Amygdala (tissue), 56 donors: ENCODE measurements at places on chromosomes 16 and 17.

DNA sequence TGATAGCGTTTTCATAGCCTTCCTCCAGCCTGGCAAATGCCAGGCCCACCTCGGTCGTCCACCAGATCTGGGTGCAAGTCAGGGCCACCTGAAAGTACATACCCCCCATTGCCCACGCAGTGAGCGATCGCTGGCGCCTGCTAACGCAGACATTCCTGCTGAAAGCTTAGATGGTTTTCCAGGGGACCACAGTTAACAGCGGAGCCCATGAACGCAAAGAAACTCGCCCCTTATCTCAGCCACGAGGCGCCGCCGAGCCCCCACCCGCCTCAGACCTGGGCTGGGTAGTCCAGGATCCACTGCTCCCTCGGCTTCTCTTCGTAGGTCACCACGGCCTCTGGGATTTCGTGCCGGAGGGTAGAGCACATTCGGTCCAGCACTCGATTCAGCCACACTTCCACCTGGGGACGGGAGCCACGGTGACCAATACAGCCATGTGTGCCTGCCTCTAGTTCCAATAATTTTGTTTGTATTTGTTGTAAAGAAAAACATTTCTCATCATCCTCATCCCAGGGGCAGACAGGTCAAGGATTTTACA, 74.5 kb downstream of the DNAH17 start:
- no peak for DNase-seq

- no peak for DNase-seq
Observed at GRCh38 chr16:23856251-23856709, 20.5 kb downstream of the PRKCB start.

GRCh38 chr16:67504031-67505021, 21.0 kb upstream of the AGRP start:
- DNase-seq = no peak

GRCh38 chr17:35001549-35001948, 21.2 kb downstream of the LIG3 start:
- no peak for DNase-seq

DNA sequence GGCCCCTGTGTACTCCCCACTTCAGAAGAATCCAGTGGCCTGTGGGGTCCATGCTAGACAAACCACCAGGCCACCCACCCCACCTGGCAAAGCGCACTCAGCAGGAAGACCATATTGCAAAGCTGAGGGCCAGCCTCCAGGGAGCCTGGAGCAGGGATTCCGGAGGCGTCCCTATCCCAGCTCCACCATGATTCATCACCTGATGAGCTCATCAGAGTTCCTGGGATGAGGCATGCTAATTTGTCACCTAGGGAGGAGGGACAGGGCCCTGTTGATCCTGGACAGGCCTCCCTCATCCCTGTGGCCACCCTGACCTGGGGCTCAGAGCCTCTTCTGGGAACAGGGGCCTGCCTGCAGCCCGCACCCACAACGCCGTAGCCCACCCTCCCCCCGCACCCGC, 131.6 kb upstream of the PLCG2 start:
- DNase-seq = no peak

GRCh38 chr16:59878999-59879398, 1144.9 kb upstream of the GOT2 start:
- DNase-seq = no peak

- no peak for DNase-seq
Observed at GRCh38 chr16:3836641-3837040, 43.9 kb downstream of the CREBBP start.

DNA sequence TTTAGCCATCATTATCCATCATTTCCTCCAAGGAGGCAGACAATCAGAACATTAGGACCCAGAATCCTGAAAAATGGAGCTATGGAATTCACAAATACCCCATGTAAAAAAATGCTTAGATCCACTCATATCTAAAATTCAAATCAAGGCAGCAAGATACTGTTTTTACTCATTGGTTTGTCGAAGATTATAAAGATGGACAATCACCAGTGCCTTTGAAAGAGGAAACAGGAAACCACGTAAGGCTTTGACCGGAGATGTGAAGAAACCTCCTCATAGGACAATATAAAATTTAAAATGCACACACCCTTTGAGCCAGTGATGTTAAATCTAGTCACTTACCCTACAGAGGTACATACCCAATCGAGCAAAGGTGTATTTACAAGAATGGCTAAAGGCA, 130.0 kb downstream of the XYLT1 start:
- no peak for DNase-seq

- no peak for DNase-seq
Observed at GRCh38 chr17:35982409-35983191, 1.3 kb upstream of the CCL16 start.

GRCh38 chr16:62863139-62863538, 826.9 kb upstream of the CDH8 start:
- no peak for DNase-seq

- DNase-seq = no peak
Observed at GRCh38 chr16:78556421-78556820, 457.0 kb downstream of the WWOX start.

DNA sequence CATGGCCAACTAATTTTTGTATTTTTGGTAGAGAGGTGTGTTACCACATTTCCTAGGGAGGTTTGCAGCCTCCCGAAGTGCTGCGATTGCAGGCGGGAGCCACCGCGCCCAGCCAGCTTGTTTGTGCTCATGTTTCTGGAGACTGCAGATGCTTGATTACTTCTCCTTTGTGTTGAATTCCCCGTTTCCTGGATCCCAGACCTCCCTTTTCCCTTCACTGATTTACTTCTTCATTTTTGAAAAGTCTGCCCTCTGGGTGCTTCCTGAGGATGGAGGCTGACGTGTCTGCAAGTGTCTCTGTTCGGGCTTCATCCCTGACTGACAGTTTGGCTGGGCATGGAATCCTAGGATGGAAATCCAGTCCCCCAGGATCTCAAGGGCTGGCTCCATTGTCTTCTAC, 7.0 kb upstream of the TRIM47 start:
- DNase-seq = no peak

DNA sequence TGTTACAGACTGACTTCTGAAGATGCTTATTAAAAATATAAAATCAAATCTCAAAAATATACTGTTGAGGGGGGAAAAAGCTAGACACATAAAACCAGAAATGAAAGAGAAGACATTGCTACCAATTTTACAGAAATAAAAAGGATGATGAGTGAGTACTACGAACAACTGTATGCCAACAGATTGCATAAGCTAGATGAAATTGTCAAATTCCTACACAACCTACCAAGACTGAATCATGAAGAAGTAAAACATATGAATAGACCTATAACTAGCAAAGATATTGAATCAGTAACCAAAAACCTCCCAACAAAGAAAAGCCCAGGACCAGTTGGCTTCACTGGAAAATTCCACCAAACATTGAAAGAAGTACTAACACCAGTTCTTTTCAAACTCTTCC, 3.5 kb upstream of the CAPNS2 start:
- DNase-seq = no peak

DNA sequence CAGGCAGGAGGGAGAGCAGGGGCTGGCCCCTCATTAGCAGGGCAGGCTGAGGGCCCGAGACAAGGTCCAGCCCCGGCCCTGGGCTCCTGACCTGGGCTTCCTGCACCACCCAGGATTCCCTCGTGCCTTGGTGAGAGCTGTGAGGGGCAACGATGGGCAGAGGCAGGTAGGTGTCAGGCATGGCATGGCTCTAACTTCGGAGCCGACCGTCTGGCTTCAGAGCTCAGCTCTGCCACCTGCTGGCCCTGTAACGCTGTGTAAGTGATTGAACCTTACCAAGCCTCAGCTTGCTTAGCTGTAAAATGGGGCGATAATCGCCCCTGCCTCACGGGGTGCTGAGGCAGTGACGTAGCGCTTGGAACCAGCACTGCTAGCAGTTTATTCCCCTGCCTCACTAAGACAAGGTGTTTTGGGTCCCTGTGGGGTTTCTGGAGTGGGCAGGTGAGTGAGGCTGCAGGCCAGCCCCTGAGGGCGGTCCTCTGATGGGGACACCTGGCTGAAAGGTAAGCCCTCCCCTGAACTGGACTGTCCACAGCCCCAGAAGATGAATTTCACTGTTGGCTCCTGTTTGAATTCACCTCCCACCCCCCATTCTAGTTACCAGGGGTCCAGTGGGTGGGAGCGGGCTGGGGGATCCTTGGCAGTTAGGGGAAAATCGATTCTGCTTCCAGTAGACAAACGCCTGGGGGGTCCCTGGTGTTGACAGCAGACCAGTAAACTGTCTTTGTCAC, 184.8 kb upstream of the GSE1 start:
- peak; percentile 40 for DNase-seq

DNA sequence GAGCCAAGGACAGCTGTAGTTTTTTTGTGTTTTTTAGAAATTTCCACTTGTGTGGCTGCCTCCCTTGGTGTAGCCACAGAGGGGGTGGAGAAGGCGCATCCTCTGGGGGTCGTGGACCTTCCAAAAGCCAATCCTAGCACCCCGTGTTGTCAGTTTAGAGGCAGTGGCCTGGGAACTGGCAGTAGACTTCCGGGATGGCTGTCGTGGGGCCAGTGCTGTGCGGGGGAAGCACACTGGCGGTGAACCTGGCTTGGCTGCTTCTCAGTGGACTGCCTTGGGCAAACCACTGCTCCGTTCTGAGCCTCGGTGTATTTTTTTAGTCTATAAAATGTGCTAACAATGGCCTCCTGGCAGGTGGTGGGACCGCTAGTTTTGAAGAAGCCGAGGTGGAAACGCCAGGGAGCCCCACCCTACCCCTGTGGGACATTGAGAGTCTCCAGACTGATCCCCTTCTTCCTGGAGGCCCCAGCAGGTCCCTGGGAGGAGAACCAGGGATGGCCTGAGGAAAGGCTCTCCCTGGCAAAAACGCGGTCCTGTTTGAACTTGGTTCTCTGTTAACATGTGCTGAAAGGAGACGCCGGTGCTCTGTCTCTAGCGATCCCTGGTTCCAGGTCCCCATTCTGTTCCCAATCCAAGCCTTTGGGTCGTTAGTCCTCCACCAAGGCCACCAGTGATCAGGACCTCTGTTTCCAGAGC, 125.7 kb downstream of the CMIP start:
- no peak for DNase-seq

GRCh38 chr17:48609033-48609432, 1.8 kb downstream of the HOXB7 start:
- no peak for DNase-seq

GRCh38 chr17:67585077-67585602, 132.6 kb upstream of the NOL11 start:
- no peak for DNase-seq

- DNase-seq = peak; percentile 54
Observed at GRCh38 chr17:29154516-29155226, 25.5 kb downstream of the MYO18A start.

- no peak for DNase-seq
Observed at GRCh38 chr16:1492082-1492922, 858 bp upstream of the TELO2 start.

DNA sequence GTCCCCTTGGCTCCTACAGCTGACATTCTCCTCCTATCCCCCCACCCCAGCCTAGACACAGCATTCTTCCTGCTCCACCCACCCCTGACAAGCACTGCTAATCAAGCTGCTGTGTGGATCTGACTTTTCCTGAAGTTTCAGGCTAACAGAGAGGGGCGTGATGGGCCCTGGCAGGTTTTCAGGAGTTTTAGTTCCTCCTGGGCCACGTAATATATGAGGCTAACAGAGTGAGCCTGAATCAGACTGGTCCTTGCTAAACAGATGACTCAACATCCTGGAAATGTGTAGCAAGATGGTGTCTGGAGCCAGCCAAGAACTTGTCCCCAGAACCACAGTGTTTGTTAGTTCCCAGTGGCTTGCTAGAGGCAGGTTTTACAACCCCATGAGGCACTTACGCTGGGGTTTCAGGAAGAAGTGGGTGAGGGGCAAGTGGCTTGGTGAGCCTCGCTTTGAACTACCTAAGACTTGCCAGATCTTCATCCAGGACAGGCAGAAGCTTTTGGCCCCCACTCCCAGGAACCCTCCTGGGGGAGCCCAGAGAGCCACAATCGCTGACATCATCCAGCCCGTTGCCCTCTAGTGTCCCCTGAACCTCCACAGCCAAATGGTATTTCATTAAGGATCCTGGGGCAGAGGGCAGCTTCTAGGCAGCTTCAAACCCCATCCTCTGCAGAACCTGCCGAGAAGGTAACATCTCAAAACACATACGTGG, 15.9 kb downstream of the TMEM92 start:
- peak; percentile 38 for DNase-seq
